Esophagus muscularis mucosa (tissue), 4 donors: ENCODE measurements at places on chromosomes 16 and 17. TPM values are rescaled to one million over a fixed set of nuclear protein-coding genes. Genes with fewer than 3 reads are reported as not detected.

- DNase-seq, result no peak
Observed at GRCh38 chr16:68492151-68492542, 43.8 kb upstream of the SMPD3 start.

KCNH6 gene
- not detected for total RNA-seq

DNA sequence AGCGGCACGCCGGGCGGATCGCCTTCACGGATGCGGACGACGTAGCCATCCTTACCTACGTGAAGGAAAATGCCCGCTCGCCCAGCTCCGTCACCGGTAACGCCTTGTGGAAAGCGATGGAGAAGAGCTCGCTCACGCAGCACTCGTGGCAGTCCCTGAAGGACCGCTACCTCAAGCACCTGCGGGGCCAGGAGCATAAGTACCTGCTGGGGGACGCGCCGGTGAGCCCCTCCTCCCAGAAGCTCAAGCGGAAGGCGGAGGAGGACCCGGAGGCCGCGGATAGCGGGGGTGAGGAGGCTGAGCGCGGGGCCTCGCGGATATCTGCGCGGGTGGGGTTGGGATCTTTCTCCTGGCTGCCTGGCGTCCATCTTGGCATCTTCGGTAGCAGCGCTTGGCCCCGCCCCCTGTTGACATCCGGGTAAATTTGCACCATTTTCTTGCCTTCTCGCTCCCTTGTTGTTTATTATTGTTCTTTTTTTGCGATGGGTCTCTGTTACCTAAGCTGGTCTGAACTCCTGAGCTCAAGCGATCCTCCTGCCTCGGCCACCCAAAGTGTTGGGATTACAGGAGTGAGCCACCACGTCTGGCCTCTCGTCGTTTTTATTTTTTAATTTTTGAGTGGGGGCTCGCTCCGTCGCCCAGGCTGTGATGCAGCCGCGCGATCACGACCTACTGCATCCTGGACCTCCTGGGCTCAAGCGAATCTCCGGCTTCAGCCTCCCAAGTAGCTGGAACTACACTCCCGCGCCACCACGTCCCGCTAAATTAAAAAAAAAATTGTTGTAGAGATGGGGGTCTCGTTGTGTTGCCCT, 898 bp downstream of the TERF2IP start:
- DNase-seq, result peak; percentile 96

- no peak for DNase-seq
Observed at GRCh38 chr17:14580499-14580898, 279.6 kb downstream of the HS3ST3B1 start.

- no peak for DNase-seq
Observed at GRCh38 chr17:41326173-41327145, 10.9 kb upstream of the KRTAP17-1 start.

DNA sequence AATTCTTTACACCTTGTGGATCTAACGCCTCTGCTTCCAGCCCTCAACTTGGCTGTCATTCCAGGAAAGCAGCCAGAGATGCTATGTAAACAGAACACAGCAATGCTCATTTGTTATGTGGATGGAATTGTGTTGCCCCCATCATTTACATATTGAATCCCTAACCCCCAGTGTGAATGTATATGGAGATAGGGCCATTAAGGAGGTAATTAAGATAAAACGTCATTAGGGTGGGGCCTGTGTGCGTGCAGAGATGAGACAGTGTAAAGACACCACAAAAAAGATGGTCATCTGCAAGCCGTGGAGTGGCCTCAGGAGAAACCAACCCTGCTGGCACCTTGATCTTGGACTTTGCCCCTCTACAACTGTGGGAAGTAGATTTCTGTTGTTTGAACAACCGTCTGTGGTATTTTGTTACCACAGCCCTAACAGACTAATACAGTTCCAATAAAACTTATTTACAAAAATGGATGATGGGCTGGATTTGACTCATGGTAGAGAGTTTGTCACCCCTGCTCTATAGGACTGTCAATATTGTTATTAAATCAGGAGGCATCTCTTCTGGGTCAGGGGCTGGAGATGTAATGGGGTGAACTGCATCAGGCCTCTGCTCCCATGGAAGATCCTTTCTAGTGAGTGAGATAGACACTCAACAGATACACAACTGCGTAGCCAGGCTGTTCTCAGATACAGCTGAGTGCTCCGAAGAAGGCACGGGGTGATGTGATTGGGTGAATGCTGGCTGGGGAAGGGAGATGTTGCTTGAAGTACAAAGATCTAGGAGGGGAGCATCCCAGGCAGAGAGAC, 339.0 kb downstream of the SNX29 start:
- no peak for DNase-seq

GRCh38 chr16:74724820-74725549, 24.3 kb upstream of the MLKL start:
- no peak for DNase-seq

- DNase-seq, result no peak
Observed at GRCh38 chr16:88764913-88765349, 20.1 kb downstream of the PIEZO1 start.

NLRC5 gene
- total RNA-seq, result 22.5 TPM

GRCh38 chr16:56695246-56695645, 13.0 kb downstream of the MT1X start:
- no peak for DNase-seq

GRCh38 chr16:49720225-49720624, 135.7 kb downstream of the ZNF423 start:
- DNase-seq, result no peak

DNA sequence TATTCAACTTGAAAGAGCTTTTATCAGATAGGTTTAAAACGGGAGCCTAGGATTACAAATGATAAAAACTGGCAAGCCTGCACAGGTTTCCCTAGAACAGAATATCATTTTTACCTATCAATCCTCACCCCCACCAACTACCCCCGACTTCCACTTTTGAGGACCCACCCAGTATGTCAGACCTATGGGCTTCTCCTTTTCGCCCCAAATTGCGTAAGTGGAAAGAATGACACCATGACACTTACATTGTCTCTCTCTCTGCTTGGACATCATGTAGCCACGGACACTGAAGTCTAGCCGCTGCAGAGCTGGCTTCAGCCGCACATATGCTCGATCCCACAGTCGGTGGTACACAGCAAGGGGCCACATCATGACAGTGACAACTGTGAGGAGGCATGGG, 7.4 kb upstream of the PSMC3IP start:
- no peak for DNase-seq

DNA sequence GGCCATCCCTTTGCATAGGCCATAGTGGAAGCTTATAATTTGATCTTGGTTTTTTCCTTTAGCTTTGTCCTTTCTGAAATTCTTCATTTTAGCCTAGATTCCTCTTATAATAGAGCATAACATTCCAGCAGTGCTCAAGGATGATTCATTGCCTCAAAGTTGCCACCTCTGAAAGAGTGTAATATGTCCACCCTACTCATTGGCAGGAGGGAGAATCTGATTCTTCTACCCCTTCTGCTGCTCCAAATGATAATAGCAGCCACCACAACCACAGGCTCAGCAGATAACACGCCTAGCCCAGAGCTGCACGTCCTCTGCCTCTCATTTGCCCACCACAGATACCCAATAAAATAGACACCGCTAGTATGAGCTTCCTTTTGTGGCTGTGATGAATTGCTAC, 337.4 kb upstream of the HSBP1 start:
- DNase-seq, result no peak

DDX19B gene
- 41.2 TPM for total RNA-seq

GRCh38 chr16:53901408-53901807, 197.5 kb downstream of the FTO start:
- no peak for DNase-seq

DNA sequence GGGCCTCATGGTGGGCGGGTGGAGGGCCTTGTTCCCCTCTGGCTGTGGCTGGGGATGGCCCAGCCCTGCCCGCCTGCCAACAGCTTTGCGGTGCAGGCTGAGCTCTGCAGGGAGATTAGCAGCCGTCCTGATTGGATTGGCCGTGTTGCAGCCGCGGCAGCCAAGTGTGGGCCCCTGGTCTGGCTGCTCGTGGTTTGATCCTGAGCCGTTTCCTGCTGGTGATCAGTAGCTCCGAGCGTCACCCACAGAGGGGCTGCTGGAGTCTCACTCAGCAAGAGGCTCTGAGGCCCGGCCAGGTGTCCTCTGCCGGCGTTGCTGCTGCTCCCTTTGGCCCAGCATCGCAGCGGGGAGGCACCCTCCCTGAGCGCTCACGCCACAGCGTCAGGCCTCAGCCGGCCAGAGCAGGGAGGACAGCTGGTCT, 32.5 kb downstream of the BAIAP2 start:
- no peak for DNase-seq

C17orf78 gene
- total RNA-seq, result not detected

DNA sequence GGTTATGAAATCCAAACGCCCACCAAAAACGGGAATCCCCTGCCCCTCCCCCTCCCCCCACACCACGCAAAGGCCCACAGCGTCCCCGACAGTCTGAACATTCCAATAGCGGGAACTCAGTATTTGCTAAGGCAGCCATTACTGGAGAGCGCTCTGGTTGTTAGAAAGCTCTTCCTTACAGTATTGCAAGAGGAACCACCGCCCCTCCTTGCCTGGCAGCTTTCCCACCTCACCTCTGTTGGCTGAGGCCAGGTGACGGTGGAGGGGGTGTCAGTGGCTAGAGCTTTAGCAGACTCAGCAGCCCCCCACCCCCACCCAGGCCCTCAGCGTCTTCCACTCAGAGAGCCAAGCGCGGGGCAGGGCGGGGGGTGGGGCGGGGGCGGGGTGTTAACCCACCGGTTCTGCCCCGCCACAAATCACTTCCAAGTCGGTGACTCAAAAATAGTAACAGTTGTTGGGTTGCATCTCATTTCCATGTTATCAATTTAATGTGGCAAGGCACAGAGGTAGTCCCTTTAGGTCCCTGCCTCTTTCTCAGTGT, 2.2 kb upstream of the PLEKHH3 start:
- DNase-seq, result no peak

ST6GALNAC2 gene
- 8.7 TPM for total RNA-seq

- no peak for DNase-seq
Observed at GRCh38 chr17:50624321-50624934, 10.3 kb upstream of the ABCC3 start.

SLC16A6 gene
- not detected for total RNA-seq

- DNase-seq, result no peak
Observed at GRCh38 chr16:86519649-86520316, 9.5 kb downstream of the FOXF1 start.

DNA sequence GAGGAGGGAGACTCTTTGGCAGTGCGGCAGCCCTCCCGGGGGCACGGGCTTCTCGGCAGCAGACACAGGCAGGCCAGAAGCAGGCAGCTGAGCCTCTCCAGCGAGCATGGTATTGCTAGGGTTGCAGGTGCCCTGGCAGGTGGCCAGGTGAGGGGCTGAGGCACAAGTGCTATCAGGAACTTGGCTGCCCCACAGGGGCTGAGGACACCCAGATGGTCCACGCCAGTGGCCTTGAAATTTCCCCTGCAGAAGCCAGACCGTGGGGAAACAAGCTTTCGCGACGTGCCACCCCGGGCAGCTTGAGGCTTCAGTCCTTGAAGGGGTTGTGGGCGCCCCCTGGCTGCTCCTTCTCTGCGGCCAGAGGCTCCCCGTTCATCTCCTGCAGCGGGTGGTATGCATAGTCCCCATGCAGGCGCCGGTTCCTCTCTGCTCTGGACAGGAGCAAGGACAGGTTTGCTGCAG, 8.5 kb downstream of the NAGPA start:
- no peak for DNase-seq

- no peak for DNase-seq
Observed at GRCh38 chr16:31351246-31351941, 3.6 kb upstream of the ITGAX start.

DNA sequence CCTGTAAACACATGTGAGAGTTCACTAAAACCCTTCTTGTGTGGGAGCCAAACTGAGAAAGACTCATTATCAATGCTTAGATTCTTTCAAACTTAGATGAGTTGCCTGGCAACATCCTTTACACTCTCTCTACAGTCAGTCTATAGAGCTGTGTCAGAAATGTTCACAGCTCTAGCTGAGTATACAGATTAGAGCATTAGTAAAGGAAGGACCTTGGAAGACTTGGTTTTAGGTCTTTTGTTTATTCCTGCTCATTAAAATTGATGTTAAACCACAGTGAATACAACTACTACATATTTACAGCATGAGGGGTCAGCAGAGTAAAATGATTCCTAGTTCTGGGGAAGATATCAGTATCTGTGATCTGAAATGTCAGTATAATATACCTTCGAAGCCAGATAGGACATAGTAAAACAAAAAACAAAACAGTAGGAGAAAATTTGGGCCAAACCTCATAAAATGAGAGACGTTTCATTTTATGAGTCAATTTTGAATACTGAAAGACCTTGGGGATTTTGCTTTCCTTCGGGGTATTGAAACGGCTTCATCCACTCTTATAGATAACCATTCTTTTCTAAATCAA, 186.0 kb downstream of the TANC2 start:
- DNase-seq, result no peak

GRCh38 chr16:50267651-50268050, 1.3 kb downstream of the ADCY7 start:
- DNase-seq, result no peak

HSPB9 gene
- 0.26 TPM for total RNA-seq

DNA sequence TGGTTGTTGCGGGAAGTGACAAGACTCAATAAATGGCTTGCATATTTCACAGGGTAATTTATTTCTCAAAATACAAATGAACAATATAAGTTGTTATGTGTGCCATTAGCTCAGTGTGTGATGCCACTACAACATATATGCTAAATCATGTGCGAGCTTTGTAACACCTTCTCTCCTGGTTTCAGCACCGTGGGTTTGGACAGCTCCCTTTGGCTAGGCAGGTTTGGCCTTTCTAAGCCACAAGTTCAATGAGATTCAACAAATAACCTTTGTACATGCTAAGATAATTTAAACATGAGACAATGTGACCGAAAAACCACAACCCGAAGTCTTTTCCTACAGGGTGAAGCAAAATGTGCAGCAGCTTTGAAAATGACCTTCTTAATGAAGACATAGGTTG, 563.9 kb downstream of the TMEM114 start:
- no peak for DNase-seq

GRCh38 chr17:81659038-81659437, 2.7 kb upstream of the PDE6G start:
- DNase-seq, result no peak

DNA sequence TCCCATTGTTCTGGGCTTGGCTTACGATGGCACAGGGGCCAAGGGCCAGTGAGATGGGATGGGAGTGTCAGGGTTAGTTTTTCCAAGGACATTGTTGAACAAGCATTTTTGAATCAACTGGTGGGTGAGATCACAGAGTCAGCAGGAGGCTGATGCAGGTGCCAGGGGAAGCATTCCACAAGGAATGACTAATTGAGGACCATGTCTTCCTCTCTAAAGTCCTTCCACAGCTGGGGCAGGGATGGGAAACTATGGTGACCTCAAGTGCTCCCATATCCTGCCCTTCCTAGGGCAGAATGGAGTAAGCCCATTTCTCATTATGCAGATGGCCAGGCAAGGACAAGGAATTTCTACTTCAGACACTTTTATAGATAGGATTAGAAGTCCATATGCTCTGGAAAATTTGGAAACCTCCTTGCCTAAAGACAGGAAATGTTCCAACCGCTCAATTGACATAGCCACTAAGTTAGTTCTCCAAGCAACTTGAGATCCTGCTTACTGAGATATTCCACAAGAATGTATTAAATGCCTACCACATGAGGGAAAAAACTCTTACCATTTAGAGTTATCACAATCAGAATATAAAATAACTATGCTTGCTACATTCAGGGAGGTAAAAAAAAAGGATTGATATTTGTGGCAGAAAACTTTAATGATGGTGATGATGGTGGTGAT, 21.2 kb upstream of the ENGASE start:
- DNase-seq, result no peak

KRTAP9-1 gene
- total RNA-seq, result not detected

CLEC3A gene
- 0.17 TPM for total RNA-seq

OTOP2 gene
- not detected for total RNA-seq
